ENCODE measurements at places on chromosomes 7 and 10.
A peak's percentile ranks its signal among the peaks of the same experiment; 100 is the strongest.

- DNase-seq = peak; percentile 56
Observed at GRCh38 chr7:26705567-26705966, 158.8 kb downstream of the SKAP2 start.

DNA sequence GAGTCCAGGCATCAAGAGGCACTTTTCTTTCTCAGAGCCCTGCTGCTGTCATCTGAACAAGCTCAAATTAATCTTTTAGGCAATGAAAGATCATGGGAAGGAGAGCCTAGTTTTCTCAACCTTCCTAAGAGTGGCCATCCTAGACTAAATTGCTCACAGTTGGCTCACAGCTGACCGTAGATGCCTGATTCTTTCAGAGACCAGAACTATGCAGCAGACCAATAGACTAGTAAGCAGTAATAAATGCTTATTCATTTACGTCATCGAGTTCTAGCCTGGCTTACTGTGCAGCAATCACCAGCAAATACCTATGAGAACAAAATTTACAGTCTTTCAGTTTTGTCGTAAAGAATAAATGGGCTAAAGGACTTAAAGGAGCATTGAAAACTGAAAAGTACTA is 602.9 kb upstream of the GHITM start:
- no peak for DNase-seq

- no peak for DNase-seq
Observed at GRCh38 chr7:66630531-66630930, 1.9 kb downstream of the KCTD7 start.

DNA sequence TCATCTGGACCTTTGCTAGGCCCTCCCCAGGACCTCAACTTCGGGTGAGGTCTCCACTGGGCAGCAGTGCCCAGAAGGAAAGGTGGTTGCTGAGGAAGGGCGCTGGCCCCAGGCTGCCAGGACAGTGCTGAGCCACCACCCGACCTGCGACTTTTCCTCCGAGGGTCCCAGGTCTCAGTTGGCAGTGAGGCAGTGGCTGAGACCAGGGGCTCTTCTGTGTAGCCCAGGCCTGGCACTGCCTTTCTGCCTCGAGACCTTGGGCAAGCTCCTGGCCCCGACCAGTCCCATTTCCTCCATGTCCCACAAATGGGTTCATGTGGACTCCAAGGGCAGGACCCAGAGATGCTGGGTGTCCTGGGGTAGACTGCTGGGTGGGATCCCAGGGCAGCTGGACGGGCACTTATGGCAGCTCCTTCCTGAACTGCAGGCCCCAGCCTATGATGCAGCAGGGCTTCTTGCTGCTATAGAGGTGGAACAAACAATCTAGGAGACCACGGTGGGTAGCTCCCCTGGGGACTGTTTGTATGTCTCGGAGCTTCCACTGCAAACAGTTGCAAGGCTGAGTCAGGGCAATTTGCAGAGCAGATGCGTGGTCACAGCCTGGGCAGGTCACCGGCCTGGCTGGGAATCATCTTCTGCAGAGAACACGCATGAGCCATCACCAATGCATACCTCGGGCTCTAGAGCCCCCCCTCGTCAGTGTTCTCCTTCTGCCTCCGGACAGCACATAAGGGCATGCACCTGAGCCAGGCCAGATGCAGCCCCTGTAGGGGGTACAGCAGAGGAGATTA is 17.9 kb upstream of the LRRC18 start:
- DNase-seq = no peak

DNA sequence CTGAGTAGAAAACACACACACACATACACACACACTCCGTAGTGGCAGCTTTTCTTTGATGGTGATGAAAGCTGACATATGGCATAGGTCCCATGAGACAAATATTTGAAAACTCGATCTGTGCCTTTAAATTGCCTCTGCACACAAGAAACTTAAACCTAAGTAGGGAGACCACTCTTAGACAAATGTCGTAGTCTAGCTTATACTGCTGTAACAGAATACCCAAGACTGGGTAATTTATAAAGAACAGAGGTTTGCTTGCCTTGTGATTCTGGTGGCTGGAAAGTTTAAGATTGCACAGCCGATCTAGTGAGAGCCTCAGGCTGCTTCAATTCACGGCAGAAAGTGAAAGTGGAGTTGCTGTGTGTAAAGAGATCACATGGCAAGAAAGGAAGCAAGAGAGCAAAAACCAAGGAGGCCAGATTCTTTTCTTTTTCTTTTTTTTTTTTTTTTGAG is 489.4 kb upstream of the SORCS1 start:
- DNase-seq = no peak

- no peak for DNase-seq
Observed at GRCh38 chr7:131075406-131075805, 252.3 kb upstream of the MKLN1 start.

- no peak for DNase-seq
Observed at GRCh38 chr10:101062232-101063049, 652 bp downstream of the KAZALD1 start.

GRCh38 chr7:34124765-34125164 is 219.4 kb downstream of the BMPER start:
- no peak for DNase-seq

DNA sequence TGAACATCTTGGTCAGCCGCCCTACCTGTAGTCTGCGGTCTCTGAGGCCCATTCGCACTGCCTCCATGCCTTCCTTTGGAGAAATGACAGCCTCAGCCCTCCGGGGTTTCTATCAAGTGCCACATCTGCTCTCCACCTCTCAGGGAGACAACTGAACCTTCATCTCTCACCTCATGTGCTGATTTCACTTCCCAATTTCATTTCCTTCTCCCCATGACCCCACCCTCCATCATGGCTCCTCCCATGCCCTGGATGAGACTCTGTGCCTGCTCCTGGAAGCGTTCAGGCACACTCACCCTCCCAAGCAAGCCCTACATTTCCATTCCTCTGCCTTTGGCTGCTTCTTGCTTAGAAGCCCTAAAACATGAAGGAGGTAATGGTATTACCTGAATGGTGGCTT is 7.8 kb upstream of the SCD start:
- DNase-seq = no peak

DNA sequence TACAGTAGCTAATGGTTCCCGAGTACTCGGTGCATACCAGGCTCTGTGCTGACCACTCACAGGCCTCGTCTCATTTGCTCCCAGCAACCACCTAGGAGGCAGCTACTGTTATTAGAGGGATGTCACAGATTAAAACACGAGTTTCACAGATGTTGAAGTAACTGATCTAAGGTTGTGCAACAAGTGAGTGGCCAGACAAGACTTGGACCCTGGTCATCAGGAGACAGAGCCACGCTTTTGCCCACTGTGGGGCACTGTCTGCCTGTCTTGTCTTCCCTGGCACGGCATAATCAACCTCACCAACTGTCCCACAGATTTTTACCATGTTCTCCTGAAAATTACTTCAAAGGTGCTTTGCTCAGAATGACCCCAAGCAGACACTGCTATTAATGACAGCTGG is 111.6 kb upstream of the HABP2 start:
- no peak for DNase-seq

DNA sequence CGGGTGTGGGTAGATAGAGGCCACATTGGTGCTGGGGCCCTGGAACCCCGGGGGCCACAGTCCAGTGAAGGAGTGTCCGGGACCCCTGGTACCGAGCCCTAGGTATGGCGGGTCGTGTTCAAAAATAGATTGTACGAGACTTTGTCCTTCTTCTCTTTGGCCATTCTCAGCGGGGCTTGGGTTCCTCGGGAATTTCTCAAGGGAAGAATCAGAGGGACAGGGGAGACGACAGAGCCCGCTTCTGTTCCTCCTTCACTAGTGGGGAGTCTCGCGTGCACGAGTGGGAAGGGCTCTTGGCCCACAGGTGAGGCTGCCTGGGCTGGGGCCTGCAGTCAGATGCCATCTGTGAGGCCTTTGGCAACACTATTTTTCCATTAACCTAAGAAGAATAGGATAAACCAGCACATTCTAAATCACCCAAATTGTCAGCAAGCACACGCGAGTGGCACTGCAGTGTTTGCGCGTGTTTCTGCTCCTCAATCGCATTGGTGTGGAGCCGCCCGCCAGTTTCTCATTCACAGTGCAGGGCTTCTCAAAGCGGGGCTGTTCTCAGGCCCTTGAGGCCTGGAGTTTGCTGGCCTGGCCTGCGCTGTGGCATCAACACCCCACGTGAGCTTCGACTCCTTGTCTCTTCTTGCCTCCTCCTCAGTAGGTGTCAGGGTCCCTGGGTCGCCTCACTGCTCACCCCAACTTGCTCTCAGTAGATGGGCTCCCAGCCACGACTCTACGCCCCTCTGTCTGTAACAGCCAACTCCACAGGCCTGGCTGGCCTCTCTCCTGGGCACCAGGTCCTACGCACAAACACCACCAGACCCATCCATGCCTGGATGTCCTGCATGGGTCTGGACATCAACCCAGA is 187.6 kb upstream of the SHH start:
- no peak for DNase-seq

DNA sequence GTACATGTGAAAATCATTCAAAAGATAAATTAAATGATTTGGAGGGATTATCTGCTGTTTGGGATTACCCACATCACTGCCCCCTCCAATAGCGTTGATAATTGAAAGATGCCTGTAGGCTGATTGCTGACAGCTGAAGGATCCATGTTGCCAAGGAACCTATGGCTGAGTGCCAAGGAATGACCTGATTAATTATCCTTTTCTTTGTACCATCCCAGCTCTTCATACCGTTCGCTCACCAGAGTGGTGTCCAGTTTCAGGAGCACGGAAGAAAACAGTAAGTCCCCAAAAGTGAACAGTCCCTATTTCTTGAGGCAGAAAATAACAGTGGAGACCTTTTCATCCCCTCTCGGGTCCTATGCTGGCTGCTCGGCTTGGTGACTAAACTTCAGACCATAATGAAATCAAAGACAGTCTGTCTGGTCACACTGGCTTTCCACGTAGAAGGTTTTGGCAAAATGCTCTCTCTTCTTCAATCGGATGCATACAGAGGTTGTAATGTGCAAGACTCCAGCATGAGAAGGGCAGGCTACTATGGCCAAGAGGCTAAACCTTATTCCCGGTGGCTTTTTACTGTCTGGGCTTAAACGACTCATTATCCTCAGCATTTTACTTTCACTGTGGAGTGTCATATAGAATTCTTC is 108.8 kb downstream of the SPAG6 start:
- no peak for DNase-seq

- DNase-seq = no peak
Observed at GRCh38 chr10:132394201-132394811, 2.7 kb upstream of the PWWP2B start.

- no peak for DNase-seq
Observed at GRCh38 chr7:29806995-29807841, 910 bp downstream of the WIPF3 start.

DNA sequence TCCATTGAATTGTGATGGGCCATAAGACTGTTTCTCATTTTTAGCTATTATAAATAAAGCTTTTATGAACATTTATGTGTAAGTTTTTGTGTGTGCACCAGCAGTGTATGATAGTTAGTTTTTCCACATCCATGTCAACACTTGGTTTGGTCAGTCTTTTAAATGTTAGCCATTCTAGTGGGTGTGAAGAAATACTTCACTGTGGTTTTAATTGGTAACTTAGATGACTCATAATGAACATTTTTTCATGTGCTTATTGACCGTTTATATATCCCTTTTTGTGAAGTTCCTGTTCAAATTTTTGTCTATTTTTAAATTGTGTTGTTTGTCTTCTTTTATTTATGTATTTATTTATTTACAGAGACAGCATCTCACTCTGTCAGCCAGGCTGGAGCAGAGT is 23.6 kb upstream of the PDK4 start:
- no peak for DNase-seq

GRCh38 chr10:132986978-132987377 is 44.6 kb upstream of the CFAP46 start:
- DNase-seq = no peak

- DNase-seq = no peak
Observed at GRCh38 chr10:91313796-91314485, 93.5 kb downstream of the PCGF5 start.

GRCh38 chr7:157773361-157773760 is 436.6 kb downstream of the DNAJB6 start:
- DNase-seq = no peak

DNA sequence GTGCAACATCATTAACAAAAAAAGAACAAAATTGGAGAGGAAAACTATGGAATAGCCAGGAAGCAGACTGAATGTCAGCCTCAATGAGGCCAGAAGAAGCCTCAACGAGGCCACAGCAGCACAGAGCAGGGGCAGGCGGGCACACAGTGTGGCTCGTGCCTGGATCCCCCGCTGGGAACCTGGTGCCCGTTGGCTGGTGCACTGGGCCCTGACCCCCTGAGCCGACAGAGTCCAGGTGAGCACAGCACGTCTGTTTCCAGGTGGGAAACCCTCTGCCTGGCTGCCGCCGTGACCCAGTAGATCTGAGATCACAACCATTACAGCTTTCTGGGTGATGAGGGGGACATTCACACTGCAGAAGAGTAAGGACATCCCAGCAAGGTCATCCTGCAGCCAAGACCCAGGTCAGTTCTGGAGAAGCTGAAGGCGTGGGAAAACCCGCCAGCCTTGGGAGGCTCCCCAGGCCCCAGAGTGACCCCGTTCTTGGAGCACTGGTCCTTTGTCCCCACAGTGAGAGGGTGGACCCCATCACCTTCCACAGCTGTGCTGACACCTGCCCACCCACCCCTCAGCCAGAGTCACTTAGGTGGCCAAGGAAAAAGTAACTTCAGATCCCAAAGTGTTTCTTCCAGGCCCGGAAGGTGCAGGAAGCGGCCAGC is 222.1 kb downstream of the ADARB2 start:
- no peak for DNase-seq

- no peak for DNase-seq
Observed at GRCh38 chr7:11517853-11518252, 314.1 kb downstream of the THSD7A start.

- DNase-seq = no peak
Observed at GRCh38 chr7:91357379-91357778, 93.1 kb downstream of the FZD1 start.

- no peak for DNase-seq
Observed at GRCh38 chr10:67606572-67606971, 89.4 kb downstream of the CTNNA3 start.

- no peak for DNase-seq
Observed at GRCh38 chr7:151920488-151920887, 35.8 kb upstream of the GALNTL5 start.
